Putamen (tissue), 1 donor: ENCODE measurements at places on chromosomes 5 and 9.

DNA sequence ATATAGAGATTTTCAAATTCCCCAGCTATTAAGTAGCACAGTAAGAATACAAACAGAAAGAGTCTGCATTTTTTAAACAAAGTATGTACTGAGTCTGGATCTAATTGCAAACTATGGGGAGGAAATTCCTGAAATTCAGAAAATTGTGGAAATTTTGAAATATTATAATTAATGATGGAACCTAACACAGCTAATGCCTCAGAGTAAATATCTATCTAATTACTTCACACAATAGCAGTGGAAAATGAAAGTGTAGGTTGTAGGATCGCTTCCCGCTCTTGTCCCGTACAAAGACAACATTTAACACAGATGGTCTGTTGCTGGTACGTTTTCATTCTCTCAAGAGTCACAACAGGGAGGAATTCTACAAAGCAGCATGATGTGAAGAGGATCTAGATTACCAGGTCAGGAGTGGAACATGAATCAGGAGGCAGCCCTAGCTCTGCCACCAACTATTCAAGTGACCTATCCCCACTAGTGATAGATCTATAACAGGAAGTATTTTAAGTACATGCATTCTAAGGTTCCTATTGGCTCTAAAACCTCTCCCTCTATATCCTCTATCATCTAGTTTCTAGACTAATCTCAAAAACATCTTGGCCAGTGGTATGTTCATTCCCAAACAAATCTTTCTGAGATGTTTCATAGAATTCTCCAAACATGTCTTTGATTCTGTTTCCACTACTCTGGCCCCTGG is 58.9 kb upstream of the GRAMD2B start:
- DNase-seq, result no peak

GRCh38 chr5:175868996-175869638 is 2.3 kb upstream of the CPLX2 start:
- no peak for DNase-seq

DNA sequence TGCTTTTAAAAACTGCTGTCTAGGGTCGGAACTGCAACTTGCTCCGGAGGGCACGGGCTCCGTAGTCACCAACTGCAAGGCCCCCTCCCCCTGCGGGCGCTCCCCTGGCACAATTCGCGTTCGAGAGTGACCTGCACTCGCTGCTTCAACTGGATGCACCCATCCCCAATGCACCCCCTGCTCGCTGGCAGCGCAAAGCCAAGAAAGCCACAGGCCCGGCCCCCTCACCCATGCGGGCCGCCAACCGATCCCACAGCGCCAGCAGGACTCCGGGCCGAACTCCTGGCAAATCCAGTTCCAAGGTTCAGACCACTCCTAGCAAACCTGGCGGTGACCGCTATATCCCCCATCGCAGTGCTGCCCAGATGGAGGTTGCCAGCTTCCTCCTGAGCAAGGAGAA is 64.2 kb upstream of the GAS1 start:
- no peak for DNase-seq

DNA sequence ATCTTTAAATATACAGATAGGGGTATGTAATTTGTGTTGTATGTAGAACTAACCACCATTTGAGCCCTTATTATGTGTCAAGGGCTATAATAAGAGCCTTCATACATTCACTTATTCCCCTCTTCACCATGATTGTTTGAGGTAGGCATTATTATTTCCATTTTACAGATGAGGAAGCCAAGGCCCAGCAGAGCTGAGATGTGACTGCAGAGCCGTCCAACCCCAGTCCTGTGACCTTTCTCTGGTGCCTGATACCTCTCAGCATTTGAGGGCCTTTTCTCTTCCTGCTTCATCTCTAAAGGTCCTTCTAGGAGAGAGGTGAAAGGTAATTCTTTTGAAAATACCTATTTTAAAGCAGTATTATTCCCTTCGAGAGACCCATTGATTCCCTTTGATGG is 37.3 kb downstream of the PIP5K1B start:
- DNase-seq, result no peak

DNA sequence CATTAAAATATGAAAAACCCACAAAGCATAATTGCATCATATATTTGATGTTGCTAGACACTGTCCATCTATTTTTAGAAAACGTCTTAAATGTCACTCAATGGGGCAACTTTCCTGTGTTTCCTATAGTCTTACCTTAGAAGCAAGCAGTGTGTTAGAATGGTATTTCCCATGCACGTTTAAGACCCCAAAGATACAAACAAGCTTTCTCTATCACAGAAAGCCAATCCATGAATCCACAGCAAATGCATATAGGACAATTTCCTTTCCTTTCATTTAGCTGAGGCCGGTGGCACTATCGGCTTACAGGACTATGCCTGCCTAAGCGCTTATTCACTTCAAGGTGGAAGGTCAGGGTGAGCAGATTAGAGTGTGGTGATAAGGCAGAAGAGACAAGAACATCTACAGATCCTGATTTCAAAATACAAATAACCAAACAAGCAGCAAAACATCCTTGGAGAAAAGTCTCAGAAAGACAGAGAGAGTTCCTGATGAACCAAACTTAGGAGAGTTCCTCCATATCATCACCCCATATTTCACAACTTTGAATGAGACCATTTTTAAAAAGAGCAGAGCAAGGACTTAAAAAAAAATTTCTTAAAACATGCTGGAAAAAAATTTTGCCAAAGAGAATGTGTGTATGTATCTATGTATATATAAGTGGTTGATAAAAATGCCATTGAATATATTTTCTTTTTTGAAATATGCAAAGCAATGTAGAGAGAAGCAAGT is 57.2 kb downstream of the MEF2C start:
- DNase-seq, result no peak

DNA sequence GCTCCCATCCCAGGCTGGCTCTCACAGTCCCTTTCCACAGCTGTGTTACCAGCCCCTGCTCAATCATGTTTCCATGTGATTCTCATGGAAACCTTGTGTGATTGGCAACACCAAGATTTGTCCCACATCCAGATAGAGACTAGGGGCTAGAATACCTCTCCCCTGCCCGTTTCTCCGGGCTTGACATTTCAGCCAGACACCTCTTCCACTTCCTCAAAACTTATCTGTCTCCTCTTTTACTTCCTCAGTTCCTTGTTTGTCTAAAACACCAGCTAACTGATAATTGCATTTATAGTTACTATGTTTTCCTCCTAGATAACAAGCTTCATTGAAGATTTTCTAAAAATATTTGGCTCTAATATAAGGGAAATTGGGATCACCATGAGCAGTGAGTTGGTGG is 16.6 kb upstream of the KCNMB1 start:
- no peak for DNase-seq

DNA sequence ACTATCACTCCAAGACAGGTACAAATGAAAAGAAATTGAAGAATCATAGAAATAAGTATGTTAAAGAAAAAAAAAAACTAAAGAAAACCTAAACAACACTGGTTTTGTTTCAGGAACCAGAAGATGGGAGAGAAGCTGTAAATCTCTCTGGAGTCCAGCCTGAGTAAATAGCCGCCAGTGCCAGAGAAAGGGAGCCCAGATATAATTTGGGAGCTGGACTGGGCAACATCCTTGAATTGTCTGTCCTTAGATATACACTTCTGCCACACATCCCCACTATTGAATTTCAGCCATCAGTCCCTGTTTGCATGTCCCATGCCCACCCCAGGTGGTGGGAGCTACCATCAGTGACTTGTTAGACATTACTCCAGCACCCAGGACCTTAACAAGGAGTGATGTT is 979.6 kb downstream of the DTWD2 start:
- DNase-seq, result no peak

DNA sequence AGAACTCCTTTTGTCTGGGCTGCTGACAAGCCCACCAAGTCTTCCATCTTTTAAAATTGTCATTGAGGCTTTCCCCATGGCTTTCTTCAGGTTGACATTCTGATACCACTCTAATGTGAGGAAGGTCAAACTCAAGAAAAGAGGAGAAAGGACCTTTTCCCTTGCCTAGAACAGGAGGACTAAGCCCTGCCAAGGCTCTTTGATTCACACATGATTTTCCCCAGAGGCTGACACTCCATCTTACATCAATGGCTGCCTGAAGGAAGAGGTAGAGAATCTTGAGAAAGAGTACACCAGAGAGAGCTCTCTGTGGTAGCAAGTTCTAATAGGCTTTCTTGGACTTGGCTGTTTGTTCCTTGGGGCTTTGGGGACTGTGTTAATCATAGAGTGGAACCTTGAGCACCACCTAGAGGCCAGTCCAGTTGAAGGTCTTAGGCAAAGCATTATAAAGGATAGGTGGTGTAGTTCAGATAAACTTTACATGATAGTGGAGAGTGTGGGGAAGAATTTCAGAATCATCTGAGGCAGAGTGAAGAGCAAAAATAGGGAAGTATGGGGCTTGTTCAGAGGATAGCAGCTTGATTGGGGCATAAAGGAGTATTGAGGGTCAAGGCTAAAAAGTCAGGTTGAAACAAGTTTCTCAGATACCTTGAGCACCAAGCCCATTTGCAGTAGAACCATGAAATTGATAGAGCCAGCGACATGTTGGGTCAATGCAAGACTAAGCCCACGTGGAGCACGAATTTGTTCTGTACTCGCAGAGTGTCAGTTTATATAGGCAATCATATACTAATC is 36.7 kb downstream of the NDFIP1 start:
- DNase-seq, result peak; percentile 35

DNA sequence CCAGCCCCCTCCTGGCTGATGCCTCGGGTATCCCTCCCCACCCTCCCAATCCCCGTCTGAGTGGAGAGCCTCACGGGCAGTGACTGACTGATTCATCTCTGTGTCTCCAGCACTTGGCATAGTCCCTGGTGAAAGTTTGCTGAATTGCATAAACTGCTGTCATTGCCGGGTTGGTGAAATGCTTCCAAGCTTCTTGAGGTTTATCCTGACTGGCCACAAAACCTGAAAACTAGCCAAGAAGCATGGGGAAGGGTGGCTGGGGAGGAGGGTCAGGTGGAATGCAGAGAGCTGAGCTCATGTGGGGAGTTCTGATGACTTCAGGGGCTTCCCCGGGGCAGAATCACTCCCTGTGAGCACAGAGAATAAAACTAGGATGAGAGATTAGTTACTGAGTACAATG is 56.9 kb upstream of the GGTA1 start:
- no peak for DNase-seq

DNA sequence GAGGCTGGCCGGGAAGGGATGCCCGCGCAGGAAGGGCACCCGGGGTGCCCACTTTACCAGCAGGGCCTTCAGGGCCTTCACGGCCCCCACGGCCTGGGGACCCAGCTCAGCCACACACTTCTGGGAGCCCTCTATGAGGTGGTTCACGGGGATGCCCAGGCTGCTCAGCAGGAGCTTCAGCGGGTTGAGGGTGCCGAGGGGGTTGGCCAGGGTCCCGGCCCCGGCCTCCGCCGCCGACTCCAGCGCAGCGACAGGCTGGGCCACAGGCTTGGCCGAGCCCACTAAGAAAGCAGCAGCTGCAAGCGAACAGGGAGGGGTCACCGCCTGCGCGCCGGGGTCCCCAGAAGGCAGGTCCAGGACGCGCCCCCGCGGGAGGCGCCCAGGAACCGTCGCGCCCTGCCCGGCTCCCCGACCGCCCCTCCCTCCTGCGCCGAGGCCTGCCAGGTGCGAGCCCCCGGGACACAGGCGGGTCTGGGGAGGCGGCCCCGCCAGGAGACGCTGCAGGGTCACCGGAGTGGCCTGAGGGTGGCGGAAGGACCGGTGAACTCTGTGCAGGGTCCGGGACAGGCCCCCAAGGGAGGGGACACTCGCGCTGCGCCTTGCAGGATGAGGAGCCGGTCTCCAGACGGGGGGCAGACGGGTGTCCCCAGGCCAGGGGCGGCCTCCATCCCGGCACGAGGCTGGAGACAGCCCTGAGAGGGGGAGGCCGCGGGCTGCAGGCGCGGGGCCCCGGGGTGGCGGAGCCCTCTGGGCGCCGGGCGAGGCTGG is 572 bp downstream of the SCGB3A1 start:
- no peak for DNase-seq

- no peak for DNase-seq
These were observed 476.6 kb upstream of the SGCD start for GRCh38 chr5:155850370-155850769.

DNA sequence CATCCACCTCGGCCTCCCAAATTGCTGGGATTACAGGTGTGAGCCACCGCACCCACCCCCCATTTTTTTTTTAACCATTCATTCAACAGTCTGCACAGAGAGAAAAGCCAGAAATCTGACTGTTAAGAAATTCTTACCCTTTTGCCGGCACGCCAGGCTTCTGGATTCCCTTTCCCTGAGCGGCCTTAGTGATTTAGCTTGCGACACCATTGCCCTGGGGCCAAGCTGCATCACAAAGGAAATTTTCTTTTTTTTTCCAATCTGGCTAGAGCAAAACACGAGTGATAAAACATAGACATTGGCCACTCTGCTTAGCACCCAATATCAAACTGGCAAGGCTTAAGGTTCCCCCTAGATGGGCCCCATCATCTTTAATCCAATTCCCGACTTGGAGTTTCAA is 21.2 kb upstream of the ATOSB start:
- DNase-seq, result no peak

- DNase-seq, result no peak
These were observed 442.5 kb upstream of the COX7C start for GRCh38 chr5:86175224-86175623.

- DNase-seq, result peak; percentile 94
These were observed 1.3 kb downstream of the NOTCH1 start for GRCh38 chr9:136544548-136544963.

DNA sequence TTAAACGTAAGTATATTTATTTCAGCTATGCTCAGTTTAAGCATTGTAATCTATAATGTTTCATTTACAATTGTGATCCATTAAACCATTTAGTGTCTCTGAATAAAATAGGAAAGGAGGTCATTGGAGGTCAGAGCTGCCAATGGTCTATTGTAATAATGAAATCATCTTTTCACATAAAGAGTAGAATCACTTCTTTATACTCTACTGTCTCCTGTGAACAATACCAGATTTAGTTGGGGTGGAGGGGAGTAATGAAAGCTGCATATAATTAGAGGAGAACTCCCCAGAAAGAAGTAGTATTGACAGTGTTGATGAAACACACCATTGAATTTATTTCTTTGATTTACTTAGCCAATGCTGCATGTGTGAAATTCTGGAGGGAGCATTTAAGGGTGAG is 35.1 kb upstream of the ZFYVE16 start:
- peak; percentile 91 for DNase-seq

- no peak for DNase-seq
These were observed 1.2 kb downstream of the PRRT1B start for GRCh38 chr9:131546336-131547084.

- DNase-seq, result no peak
These were observed 147.0 kb downstream of the FOCAD start for GRCh38 chr9:20831028-20831427.

DNA sequence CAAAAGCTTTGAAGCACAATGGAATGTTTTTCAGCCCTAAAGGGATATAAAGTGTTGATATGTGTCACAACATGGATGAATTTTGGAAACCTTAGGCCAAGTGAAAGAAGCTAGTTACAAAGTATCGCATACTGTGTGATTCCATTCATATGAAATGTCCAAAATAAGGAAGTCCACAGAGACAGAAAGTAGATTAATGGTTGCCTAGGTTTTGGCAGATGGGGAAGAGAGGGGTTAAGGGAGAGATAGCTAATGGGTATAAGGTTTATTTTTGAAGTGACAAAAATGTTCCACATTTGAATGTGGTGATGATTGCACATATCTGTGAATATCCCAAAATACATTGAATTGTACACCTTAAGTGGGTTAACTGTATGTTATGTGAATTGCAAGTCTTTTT is 57.5 kb upstream of the MCCC2 start:
- DNase-seq, result no peak

GRCh38 chr5:151757233-151758140 is 944 bp downstream of the ATOX1 start:
- DNase-seq, result no peak

GRCh38 chr5:67383451-67383850 is 186.9 kb upstream of the CD180 start:
- no peak for DNase-seq
